Esophagus muscularis mucosa (tissue), 4 donors: ENCODE measurements at places on chromosomes 6 and 20. TPM values are rescaled to one million over a fixed set of nuclear protein-coding genes. Genes with fewer than 3 reads are reported as not detected.

GRCh38 chr6:149567945-149568585, 1.9 kb downstream of the GINM1 start:
- no peaks in the 10 kb centered on the region for H3K27me3 ChIP-seq
- DNase-seq, result no peak
- H3K27ac ChIP-seq, result no peak overlapping the region
- no peak overlapping the region for H3K4me3 ChIP-seq
- peaks cover 19% of the 10 kb centered on the region for H3K4me1 ChIP-seq

DNA sequence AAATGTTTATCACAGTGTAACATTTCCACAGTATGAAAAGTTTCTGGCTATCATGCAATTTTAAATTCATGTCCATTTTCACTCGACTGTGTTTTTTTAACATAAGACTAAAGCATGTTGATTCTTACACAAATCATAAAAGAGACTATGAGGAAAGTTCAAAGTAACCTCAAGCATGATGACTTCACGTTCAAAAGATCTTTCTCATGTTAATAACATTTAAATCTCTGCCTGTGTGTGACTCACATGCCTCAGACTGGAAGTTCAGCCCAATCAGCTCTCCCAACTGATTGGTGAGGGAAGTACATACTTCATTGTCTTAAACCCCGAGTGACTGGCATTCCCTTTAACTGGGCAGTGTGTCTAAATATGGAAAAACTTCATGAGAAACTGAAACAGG, 37.4 kb downstream of the ATXN1 start:
- no peak overlapping the region for H3K4me3 ChIP-seq
- no peaks in the 10 kb centered on the region for H3K36me3 ChIP-seq
- DNase-seq, result no peak
- no peaks in the 10 kb centered on the region for H3K27me3 ChIP-seq

- H3K4me1 ChIP-seq, result no peaks in the 10 kb centered on the region
- DNase-seq, result no peak
- no peak overlapping the region for H3K27ac ChIP-seq
- no peaks in the 10 kb centered on the region for H3K36me3 ChIP-seq
- H3K27me3 ChIP-seq, result no peaks in the 10 kb centered on the region
Measured at GRCh38 chr6:73879501-73880293, 183.7 kb downstream of the CD109 start.

- no peaks in the 10 kb centered on the region for H3K27me3 ChIP-seq
- H3K4me3 ChIP-seq, result no peak overlapping the region
- no peak for DNase-seq
- no peaks in the 10 kb centered on the region for H3K4me1 ChIP-seq
Measured at GRCh38 chr6:144786825-144787224, 501.7 kb downstream of the UTRN start.

DNA sequence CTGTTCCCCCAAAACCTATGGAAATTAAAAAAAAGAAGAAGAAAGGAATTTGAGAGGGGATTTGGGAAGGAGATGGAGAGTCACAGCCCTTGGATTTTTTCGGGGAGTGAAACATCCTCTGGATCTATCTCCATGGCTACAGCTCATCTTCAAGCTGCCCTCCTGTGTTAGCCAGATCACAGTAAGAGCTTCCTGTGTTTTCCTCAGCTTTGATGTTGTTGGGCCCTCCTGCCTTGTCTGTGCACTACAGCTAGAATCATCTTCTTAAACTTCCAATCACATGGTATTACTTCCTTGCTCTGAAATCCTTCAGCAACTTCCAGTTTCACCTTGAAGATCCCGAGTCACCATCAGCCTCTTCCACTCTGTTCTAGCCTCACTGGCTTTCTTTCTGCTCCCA, 207.8 kb upstream of the ZFP64 start:
- no peaks in the 10 kb centered on the region for H3K36me3 ChIP-seq
- no peak overlapping the region for H3K4me3 ChIP-seq
- no peaks in the 10 kb centered on the region for H3K27me3 ChIP-seq
- H3K4me1 ChIP-seq, result no peaks in the 10 kb centered on the region
- no peak overlapping the region for H3K27ac ChIP-seq

DNA sequence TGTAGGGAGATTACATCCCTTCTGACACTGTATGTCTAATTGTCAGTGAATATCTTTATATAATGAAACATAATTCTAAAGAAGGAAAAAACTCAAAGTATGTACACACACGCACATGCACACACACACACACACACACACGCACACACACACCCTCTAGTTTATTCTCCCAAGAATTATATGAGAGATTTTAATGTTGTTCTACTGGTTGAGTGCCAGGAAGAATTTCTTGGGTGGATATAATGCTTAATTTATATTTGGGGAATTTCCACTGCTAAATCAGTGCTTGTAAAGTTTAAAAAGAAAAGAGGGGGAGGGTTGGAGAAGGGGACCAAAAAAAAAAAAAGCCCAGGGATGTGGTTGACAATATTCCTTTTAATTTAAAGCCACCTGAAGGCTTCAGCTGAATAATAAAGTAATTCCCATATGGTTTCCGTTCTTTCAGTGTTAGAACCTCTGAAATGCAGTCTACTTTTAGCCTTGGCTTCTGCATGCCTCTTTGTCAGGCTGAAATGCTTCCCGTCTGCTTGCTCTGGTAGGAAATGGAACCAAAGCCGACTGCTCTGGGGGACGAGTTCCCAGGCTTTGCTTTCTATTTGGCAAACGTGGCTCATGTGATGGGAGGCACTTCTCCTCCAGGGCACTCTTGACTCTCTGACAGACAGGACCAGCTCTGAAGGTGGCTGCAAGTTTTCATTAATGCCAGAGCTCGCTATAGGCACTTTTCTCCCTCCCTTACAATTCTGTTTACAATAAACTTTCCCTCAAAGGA, 225.4 kb downstream of the PRL start:
- DNase-seq, result no peak
- H3K27me3 ChIP-seq, result no peaks in the 10 kb centered on the region
- H3K36me3 ChIP-seq, result no peaks in the 10 kb centered on the region
- peaks cover 19% of the 10 kb centered on the region for H3K4me1 ChIP-seq
- peak overlapping the region; percentile 36 for H3K4me3 ChIP-seq

GRCh38 chr20:36313476-36313875, 7.3 kb downstream of the DLGAP4 start:
- H3K27ac ChIP-seq, result no peak overlapping the region
- H3K4me3 ChIP-seq, result no peak overlapping the region
- H3K36me3 ChIP-seq, result no peaks in the 10 kb centered on the region
- peaks cover 55% of the 10 kb centered on the region for H3K27me3 ChIP-seq
- no peaks in the 10 kb centered on the region for H3K4me1 ChIP-seq

- no peaks in the 10 kb centered on the region for H3K36me3 ChIP-seq
- no peaks in the 10 kb centered on the region for H3K27me3 ChIP-seq
- H3K27ac ChIP-seq, result no peak overlapping the region
- no peak overlapping the region for H3K4me3 ChIP-seq
- no peaks in the 10 kb centered on the region for H3K4me1 ChIP-seq
Measured at GRCh38 chr6:44606504-44606903, 219.0 kb downstream of the CDC5L start.

GRCh38 chr6:44161997-44162338, 3.3 kb downstream of the CAPN11 start:
- H3K27me3 ChIP-seq, result no peaks in the 10 kb centered on the region
- no peak for DNase-seq
- no peaks in the 10 kb centered on the region for H3K36me3 ChIP-seq
- H3K4me1 ChIP-seq, result no peaks in the 10 kb centered on the region

DNA sequence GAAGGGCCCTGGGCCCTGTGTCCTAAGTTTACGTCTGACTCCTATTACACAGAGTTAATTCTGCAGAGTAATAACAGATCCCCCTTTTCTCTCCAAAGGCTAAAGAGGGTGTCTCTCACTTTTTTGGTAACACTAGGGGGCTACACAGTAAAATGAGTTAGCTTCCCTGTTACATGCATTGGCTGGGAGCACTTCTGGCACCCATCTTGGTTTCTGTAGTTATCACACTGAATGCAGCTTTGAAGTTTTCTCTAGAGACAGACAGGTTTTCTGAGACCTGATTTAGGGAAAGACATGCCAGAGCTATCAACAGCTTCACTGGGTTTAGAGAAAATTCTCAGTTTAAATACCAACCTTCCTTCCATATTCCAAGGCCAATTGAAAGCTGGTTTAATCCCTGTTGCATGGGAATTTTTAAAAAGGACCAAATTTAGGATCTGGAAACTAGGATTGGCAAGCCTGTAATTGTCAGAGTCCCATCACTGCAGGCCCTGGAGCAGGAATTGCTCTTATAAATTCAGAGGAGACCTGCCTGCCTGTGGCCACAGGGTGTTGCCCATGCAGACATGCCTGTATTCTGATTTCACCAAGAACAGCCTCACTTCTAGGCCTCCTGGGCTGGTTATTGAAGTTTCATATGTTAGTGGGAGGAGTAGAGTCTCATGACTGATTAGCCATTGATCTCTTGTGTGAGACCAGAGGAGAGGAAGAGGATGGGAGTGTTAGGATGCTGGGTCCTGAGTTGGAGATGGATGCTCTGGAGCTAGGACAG, 29.4 kb downstream of the RNF8 start:
- no peaks in the 10 kb centered on the region for H3K27me3 ChIP-seq
- no peak for DNase-seq
- peaks cover 81% of the 10 kb centered on the region for H3K36me3 ChIP-seq
- H3K4me3 ChIP-seq, result no peak overlapping the region

DNA sequence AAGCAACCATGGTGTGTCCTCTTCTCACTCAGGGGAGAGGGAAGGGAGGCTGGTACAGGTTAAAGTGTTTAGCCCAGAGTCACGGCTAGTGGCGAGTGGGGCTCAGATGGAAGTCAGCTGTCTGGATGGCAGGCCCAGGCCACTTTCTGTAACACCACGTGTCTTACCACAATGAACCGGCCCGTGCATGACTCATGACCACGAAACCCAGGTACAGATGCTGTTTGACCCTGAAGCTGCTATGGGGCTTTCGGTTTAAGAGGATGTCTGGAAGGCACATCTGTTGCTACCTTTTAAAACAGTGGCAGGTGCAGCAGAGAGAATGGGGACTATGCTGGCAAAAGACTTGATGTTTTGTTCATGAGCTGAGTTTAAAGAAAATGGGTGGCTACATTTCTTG, 36.5 kb upstream of the MPC1 start:
- no peaks in the 10 kb centered on the region for H3K4me1 ChIP-seq
- peaks cover 37% of the 10 kb centered on the region for H3K36me3 ChIP-seq
- H3K27me3 ChIP-seq, result no peaks in the 10 kb centered on the region
- H3K27ac ChIP-seq, result no peak overlapping the region
- no peak for DNase-seq

DNA sequence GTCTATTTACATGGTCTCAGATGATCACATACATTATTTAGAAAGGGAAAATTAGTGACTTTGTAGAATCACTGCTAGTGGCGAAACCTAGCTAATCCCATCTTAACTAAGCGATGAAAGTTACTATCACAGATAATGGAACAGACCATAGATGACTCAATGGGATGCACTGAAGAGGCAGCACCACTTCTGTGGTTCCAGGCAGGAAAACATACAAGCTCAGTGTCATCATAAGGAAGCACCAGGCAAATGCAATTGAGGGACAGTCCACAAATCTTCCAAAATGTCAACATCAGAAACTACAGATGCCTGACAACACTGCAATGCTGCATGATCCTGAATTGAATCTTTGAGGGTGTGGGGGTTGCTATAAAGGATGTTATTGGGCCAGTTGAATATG, 15.9 kb upstream of the SNAI1 start:
- DNase-seq, result no peak
- no peak overlapping the region for H3K27ac ChIP-seq
- H3K27me3 ChIP-seq, result no peaks in the 10 kb centered on the region
- peaks cover 5% of the 10 kb centered on the region for H3K4me1 ChIP-seq
- H3K4me3 ChIP-seq, result no peak overlapping the region
- no peaks in the 10 kb centered on the region for H3K36me3 ChIP-seq

GRCh38 chr6:83429857-83430610, 817 bp downstream of the ME1 start:
- H3K4me1 ChIP-seq, result peaks cover 4% of the 10 kb centered on the region
- no peaks in the 10 kb centered on the region for H3K36me3 ChIP-seq
- no peak for DNase-seq
- no peaks in the 10 kb centered on the region for H3K27me3 ChIP-seq

- H3K4me3 ChIP-seq, result no peak overlapping the region
- H3K27ac ChIP-seq, result peak overlapping the region; percentile 21
- H3K27me3 ChIP-seq, result no peaks in the 10 kb centered on the region
- no peaks in the 10 kb centered on the region for H3K36me3 ChIP-seq
- peaks cover 22% of the 10 kb centered on the region for H3K4me1 ChIP-seq
Measured at GRCh38 chr20:33693741-33694638, 7.8 kb upstream of the E2F1 start.

DNA sequence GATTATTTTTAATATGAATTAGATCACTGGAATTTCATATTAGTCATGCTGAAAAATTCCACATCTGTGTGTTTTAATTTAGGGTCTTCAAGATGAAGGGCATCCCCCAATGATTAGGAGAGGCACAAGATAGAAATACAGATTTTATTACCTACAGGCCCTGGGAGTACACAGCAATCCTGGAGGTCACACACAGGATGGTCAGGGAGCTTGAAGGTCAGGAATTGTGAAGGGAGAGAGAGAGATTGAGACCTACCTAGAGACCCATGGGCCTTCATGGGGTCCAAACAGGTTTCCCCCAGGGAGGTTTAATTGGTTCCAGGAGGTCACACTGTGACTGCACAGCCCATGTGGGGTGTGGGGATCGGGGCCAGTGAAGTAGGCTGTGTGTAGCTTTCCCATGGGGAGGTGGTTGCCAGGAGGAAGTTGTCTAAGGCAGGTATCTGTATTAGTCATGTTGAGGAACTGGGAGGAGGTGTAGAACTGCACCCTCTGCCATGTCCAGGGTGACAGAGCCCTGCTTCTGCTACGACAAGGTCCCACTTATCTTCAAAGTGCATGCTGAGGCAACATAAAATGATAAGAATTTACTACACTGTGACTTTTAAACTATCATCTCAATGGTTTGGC, 18.3 kb downstream of the SNX9 start:
- no peak overlapping the region for H3K4me3 ChIP-seq
- DNase-seq, result no peak
- H3K27ac ChIP-seq, result no peak overlapping the region
- no peaks in the 10 kb centered on the region for H3K36me3 ChIP-seq

DNA sequence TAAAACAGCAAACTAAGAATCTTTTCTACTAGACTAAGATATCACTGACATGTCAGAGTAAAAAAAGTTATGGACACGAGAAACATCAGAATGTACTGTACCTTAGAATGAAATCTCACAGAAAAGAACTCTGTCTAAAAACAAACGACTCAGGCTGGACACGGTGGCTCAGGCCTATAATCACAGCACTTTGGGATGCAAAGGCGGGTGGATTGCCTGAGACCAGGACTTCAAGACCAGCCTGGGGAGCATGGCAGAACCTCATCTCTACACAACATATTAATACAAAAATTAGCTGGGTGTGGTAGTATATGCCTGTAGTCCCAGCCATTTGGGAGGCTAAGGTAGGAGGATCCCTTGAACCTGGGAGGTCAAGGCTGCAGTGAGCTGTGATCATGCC, 122.6 kb downstream of the PRND start:
- H3K4me1 ChIP-seq, result no peaks in the 10 kb centered on the region
- H3K27ac ChIP-seq, result no peak overlapping the region
- no peaks in the 10 kb centered on the region for H3K36me3 ChIP-seq
- DNase-seq, result no peak

- H3K27ac ChIP-seq, result no peak overlapping the region
- H3K36me3 ChIP-seq, result no peaks in the 10 kb centered on the region
- no peaks in the 10 kb centered on the region for H3K27me3 ChIP-seq
- no peak overlapping the region for H3K4me3 ChIP-seq
Measured at GRCh38 chr6:96823743-96824142, 13.5 kb downstream of the GPR63 start.

- no peaks in the 10 kb centered on the region for H3K36me3 ChIP-seq
- H3K4me1 ChIP-seq, result no peaks in the 10 kb centered on the region
- H3K27me3 ChIP-seq, result no peaks in the 10 kb centered on the region
- no peak for DNase-seq
- H3K4me3 ChIP-seq, result no peak overlapping the region
- H3K27ac ChIP-seq, result no peak overlapping the region
Measured at GRCh38 chr6:99668036-99668705, 61.5 kb downstream of the PRDM13 start.

The TSHZ2 gene
- 10.3 TPM for total RNA-seq

The AIF1 gene
- 14.6 TPM for total RNA-seq

The STMND1 gene
- not detected for total RNA-seq

The HNF4A gene
- total RNA-seq, result not detected

The GRM1 gene
- total RNA-seq, result under 0.01 TPM
